ENCODE measurements at places on chromosomes 1 and 21.

GRCh38 chr1:44542420-44543063 lies 131.7 kb downstream of the TMEM53 start:
- DNase-seq = no peak

DNA sequence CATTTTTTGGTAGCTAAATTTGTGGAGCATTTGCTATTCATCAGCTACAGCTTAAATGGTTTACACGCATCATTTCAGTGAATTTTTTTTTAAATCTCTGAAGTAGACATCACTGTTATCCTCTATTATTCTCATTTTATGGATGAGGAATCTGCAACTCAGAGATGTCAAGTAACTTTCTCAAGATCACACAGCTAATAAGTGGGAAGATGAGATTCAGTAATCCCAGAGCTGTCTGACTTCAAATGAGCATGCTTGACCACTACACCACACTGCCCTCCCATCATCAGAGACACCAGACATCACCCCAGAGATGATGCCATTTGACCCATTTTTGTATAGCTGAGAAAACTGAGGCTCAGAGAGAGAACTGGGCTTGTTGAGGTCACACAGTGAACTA lies 116.4 kb downstream of the RRAGC start:
- DNase-seq = no peak

DNA sequence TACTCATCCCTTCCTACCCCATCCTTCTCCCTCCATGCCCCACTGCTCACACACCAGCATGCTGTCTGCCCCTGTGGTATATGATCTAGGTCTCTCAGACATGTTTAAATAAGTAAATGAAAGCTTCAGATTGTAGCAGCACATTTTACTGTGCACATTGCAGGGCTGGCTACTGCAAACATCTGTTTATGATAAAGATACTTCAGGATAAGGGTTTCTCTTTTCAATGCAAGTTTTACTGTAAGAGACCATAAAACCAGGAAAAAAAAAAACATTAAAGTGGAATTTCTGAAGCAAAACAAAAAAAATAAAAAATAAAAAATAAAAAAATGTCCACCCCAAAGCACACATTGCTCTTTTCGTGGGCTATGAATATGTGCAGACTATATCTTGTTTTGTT lies 184.4 kb downstream of the USH2A start:
- no peak for DNase-seq

DNA sequence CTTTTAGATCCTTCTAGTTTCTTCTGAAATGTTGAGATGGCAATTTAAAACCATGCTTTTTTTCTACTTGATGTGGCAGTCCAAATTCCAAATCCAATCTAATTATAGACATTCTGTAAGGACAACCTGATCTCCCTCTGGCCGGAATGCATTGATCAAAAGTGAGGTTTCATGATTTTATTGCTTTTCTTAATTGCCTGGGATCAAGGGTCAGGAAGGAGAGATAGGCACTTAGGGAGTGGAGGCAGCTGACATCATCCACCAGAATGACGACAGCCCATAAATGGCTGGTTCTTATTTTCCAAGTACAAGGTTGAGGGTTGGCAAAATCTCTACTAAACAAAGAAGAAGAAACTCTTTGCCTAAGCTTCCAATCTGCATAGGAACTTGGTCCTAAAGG lies 46.4 kb upstream of the SCCPDH start:
- no peak for DNase-seq

DNA sequence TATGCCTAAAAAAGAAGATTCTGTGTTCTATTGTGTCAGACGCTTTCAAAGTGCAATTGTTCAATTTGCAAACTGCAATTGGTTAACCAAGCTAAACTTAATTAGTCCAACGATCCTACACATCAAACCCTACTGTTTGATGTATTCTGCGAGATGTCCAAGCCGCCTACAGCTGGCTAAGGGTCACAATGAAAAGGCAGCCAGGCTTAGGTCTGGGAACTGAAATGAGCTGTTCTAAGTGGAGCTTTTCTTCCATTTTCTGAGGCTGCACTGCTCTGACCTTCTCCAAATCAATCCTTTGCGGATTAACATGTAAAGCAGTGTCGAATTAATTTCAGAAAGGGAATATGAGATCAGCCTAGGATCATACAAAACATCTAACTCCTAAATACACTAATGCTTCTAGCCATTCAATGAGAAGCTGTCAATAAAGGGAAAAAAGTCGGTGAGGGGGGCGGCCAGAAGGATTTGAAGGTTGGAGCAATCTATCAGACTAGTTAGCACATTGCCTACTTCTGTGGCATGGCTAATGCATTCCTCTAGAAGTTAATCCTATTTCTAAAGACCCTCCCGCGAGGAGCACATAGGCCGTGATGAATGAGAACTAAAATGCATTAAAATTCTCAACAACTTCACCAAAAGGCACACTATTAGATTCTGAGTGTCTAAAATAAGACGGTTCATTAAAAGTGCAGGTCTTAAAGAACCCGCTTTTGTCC lies 119.0 kb downstream of the SIM2 start:
- DNase-seq = no peak

- no peak for DNase-seq
Measured at GRCh38 chr1:15573477-15573876, 11.4 kb downstream of the AGMAT start.

DNA sequence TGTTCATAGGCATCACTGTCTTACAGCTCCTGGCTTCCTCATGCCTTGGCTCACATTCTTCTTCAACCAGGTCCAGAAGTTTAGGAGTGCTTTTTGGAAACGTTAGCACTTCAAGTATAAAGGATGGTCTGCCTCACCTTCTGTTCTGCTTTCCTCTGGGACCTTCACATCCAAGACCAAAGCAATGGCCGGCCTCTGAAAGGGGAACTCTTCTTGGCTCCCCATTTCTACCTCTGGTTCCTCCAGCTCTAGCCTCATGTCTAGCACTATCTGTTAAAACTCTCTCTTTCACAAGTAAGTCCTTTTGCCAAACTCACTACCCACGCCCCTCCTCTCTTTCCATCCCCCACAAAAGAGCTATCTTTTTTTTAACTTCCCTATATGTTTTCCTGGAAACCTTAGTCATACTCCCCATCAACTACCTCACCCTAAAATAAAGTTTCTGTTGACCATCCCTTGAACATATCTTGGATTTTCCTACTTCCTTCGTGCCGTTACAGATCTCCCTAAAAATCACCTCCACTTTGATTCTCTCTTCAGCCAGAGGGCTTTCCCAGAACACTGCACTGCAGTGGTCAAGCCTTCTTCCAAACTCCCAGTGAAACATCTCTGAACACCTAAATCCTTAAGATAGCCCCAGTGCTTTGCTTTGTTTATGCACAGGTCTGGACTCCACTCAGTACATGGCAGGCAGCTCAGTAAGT lies 7.9 kb downstream of the SORT1 start:
- no peak for DNase-seq

GRCh38 chr1:20124456-20125057 lies 5.2 kb upstream of the PLA2G2D start:
- DNase-seq = no peak

DNA sequence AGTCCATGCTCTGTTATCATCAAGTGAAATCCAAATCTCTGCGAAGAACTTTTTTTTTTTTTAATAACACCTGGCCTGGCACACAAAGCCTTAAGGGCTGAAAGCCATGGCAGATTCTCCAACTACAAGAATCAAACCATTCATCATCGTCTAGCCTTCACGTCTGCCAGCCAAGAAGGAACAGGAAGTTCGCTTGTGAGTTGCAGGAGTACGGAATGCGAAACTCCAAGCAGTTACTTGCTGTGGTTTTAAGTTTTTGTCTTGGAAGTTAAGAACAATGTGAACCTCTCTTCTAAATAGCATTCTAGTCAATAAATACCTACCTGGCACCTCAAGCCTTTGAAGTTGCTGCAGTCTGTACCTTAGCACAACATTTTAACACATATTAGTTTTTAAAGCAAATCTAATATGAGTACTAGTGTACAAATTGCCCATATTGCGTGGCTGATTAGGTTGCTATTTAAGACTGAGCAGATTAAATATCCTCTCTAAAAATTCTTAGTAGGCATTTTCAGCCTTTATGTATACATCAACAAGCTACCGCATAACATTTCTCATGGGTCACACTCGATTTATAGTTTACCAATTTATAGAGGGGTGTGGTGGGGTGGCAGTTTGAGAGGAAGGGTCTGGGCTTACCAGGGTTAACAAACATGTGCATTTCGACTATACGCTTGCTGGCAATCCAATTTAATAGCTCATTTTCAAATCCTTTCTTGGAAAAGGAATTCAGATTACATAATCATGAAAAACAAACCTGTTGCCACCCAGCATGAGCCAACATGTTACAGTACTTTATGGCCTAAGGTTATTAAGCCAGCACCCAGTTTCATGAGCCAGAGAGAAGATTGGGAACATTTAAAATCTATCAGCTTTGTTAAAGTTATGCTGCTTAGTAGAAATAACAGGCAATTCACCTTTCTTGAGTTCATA lies 22.2 kb upstream of the PTPN14 start:
- no peak for DNase-seq

DNA sequence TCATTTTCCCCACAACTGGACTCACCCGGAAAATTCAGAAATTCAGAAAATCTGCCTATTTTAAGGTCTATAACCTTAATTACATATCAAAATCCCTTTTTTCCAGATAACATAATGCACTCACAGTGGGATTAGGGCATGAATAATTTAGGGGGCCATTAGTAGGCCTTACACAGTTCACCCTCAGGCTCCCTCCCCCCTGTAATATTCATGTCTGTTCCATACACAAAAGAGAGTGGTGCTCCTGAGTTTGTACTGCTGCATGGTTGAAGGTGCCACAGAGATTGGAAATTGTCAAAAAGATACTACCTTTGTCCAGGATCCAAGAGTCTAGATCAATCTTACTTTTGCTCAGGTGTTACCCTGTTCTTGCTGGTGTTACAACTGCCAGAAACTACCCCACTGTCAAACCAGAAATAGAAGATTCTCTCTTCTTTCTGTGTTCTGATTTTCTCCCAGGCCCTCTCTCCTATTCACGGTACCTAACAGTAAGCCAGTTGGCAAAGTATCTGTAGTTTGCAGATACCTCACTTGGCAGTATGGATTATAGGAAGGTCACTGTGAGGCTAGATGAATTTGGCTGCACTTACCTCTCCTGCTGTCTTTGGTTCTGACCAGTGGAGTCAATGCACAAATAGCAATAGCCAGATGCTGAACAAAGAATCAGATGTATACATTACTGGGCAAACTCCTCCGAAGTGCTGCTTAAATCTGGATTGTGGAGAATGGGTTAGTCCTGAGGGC lies 53.2 kb downstream of the C1orf198 start:
- DNase-seq = no peak
